ENCODE measurements at places on chromosomes 13 and 19.

DNA sequence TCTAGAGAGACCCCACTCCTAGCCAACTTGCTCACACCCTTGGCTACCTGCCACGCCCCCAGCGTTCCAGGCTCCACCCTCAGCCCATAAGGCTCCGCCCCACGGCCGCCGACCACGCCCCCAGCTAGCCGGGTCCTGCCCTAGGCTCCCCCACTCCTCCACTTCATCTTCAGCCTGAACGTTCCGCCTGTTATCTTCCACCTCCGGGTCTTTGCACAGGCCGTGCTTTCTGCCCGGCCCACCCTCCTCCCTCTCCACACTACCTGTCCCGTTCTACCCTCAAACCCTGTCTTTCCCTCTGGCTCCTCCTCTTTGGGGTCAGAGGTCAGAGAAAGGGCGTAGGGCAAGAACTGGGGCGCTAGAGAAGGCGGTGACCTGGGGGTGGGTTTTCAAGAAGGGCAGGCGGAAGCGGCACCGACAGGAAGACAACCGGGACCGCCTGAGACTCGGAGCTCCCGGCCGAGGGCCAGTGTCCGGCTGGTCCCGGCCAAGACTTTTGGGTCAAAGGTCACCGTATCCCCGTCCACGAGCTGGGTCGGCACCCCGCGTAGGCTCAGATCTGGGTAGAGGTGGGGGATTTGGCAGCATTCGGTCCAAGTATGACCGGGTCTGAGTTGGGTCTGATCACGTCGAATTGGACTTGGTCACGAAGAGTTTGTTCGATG is 2.2 kb downstream of the PDE4C start:
- peak; percentile 51 for DNase-seq

- DNase-seq, result no peak
These were observed 25.3 kb upstream of the GPR183 start for GRCh38 chr13:99332456-99332855.

DNA sequence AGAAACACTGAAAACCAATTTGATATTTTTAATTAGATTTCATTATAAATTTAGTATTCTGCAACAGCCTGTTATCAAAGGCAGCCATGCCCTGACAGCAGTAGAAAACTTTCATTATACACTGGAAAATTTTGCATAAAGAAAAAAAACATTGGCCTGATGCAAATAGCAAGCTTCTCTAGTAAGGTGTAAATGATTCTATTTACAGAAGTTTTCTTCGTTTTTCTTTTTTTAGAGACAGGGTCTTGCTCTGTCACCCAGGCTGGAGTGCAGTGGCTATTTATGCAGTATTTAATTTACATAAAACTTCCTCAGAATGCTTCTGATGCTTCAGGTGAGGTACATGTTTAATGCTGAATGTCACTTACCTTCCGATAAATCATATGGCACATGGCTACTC is 67.0 kb downstream of the ABCC4 start:
- DNase-seq, result no peak

DNA sequence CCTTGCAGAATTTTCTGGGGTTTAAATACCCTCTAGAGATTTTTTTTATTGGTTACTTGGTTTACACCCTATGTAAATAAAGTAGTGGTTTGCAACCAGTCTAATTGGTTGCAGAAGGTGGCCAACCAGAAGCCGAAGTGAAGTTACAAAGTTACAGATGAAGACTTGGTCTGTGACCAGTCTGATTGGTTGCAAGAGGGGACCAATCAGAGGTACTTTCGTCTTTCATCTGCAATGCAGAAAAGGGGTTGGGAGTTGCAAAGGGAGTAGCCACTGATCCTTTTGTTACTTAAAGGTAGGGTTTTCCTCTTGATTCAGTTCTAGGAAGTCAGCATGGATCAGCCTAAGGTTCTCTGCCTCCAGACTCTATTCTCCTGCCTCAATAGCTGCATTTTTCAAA is 48.8 kb upstream of the CHST8 start:
- DNase-seq, result no peak

DNA sequence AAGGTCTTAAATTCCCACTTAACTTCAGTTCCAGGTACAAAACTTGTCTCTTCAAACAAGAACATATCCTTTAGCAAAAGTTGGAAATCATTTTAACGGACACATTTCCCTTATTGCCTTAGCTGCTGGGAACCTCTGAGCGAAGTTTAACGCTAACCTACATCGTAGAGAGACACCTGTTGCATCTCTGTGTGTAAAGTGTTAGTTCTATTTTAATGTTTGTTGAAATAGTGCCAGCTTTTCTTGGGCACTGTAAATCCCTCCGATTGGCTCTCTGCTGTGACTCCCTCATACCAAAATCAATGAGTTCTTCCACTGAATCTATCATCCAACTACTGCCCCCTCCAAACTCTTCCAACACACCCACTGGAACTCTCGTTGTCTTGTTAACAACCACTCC is 2.3 kb upstream of the HIF3A start:
- DNase-seq, result no peak

GRCh38 chr19:29671393-29672160 is 6.3 kb downstream of the PLEKHF1 start:
- peak; percentile 74 for DNase-seq

GRCh38 chr19:49845414-49845813 is 5.5 kb upstream of the PTOV1 start:
- DNase-seq, result no peak

DNA sequence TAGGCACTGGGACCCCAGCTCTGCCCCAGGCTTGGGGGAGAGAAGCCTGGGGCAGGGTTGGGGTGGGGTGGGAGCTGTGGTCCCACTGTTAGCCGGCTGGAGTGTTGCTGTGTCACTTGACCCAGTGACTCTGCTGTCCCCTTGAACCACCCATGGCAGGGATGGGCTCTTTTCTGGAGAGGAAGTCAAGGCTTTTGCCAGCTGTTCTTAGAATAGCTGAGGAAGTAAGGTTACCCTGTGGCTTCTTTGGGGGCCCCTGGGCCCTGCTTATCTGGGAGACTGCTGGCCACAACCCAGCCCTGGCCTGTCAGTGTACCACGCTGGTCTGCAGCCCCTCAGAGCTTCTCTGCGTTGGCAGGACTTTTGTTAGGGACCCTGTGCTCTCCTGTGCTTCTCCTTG is 9.1 kb downstream of the PNPLA6 start:
- no peak for DNase-seq
